Nucleus accumbens (tissue), 56 donors: ENCODE measurements at places on chromosomes 2 and 18.

- no peak for DNase-seq
Observed at GRCh38 chr2:60596411-60596810, 43.0 kb upstream of the BCL11A start.

- DNase-seq = no peak
Observed at GRCh38 chr2:66507673-66508201, 72.8 kb downstream of the MEIS1 start.

- no peak for DNase-seq
Observed at GRCh38 chr2:189751080-189751658, 11.4 kb downstream of the OSGEPL1 start.

DNA sequence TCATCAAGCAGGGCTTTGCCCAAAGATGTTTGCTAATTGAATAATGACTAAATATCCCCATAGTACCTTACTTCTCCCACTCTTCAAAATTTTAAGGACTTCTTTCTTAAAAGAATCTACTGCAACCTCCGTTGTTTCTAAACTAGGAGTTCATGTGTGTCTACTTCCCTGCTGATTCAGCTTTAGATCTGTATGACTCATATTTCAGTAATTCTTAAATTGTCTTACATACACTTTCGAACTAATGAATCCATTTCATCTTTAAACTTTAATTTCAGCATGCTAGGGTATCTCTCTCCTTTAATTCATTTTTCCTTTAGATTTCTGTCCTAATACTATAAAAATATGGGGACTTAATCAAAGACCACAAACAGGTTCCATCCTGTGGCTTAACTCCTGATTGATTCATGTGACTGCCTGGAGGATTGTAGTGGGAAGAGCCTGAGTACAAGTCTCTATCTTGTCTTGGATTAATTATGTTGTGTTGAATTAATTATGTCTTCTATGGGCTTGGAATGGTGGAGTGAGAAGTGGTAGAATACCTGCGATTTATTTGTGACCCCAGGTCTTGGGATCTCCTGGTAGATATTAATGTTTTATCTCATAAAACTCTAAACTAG, 24.9 kb upstream of the COL5A2 start:
- DNase-seq = no peak

- DNase-seq = no peak
Observed at GRCh38 chr2:229230911-229231310, 40.2 kb downstream of the PID1 start.

- DNase-seq = no peak
Observed at GRCh38 chr2:155895016-155895415, 437.5 kb downstream of the NR4A2 start.

GRCh38 chr2:62163106-62163831, 32.6 kb upstream of the B3GNT2 start:
- no peak for DNase-seq

DNA sequence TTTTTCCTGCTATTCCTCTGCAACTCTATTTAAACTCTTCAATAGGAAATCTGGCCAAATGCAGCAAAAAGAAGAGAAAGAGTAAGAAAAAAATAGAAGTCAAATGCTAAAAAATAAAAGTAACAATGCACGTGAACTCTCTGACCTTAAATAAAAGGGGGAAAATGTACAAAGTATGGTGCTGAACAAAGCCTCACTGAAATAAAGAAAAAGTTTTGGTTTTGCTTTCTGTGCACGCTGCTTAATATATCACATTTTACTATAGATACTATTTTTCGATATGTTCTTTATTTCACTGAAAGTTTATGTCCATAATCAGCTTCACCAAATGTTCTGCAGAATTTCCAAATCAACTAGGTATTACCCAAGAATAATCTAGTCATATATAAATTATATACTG, 396.3 kb downstream of the CBLN2 start:
- DNase-seq = no peak

DNA sequence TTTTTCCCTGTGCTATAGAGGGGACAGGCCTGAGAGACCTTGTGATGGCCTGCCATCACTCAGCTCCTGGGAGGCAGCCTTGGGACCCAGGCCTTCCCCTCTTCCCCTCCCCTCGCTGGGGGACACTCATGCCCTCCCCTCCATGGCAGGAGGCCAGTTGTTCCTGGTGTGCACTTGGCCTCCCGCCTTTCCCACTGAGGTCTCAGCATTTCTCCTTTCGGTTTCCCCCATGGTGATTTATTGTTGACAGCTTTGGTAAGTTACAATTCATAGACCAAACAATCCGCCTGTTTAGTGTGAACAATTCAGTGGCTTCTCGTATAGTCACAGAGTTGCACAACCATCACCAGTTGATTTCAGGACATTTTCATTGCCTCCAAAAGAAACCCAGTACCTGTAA, 10.2 kb upstream of the CNDP1 start:
- DNase-seq = no peak

DNA sequence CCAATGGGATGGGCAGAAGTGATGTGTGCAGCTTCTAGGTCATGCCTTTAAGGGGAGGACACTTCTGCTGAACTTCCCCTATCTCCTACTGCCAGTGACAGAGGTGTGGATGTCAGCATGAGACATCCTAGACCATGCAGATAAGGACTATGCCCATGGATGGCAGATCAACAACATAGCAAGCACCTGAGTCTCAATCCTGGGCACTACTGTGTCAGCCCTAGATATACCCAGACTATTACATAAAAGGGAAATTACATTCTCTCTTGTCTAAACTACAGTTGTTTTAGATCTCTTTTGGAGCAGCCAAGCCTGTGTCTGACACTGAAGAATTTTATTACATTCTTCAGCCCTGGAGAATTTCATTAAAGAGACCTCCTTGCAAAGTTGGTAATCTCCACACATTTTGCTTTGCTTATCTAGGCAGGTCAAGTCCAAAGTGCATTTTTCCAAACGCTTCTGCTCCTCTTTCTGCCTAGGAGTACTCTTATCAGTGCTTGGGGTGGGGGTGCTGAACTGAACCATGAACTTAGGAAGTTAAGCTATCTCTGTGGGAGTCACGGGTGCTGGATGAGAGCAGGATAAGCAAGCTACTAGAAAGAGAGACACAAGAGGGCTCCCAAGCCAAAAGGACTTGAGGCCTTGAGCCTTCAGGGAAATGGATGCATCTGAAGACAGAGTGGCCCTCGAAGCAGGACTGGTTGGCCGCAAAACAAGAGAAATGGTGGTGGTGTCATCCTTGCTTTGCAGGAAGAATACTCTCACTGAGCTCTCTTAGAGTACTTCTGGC, 95.2 kb upstream of the SPRED2 start:
- no peak for DNase-seq

- no peak for DNase-seq
Observed at GRCh38 chr2:201964631-201965206, 68.9 kb upstream of the FZD7 start.

- DNase-seq = no peak
Observed at GRCh38 chr2:69089266-69089665, 76.3 kb downstream of the ANTXR1 start.

GRCh38 chr2:233440314-233440713, 86.0 kb downstream of the DGKD start:
- no peak for DNase-seq

- DNase-seq = no peak
Observed at GRCh38 chr18:74331404-74331803, 15.8 kb downstream of the C18orf63 start.
